ENCODE measurements at places on chromosomes 5 and 9.
A peak's percentile ranks its signal among the peaks of the same experiment; 100 is the strongest.

DNA sequence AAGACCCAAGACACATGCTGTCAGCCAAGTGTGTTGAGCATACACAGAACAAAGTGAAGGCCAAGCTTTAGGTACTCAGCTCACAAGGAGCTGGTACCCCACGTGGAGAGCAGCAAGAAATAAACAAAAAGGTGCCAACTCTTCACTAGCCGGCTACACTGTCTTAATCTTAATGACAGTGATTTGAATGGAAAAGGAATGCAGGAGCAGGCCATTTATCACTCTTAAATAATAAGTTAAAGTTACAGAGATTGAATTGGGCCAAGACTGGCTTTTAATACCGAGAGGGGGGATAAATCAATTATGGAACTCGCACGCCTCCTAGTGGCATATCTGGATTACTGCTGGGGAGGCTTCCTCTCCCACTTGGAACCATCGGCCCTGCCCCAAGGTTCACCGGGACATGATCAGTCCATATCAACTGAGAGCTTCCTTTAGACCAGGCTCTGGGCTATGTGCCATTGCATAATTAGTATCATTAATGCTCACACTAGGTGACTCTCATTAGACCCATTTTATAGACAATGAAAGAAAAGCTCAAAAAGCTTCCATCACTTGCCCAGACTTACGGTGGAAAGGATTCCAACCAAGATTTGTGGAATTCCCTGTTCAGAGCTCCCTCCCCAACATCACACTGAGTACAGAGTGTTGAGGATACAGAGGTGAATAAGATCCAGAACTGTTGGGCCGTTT is 94.0 kb downstream of the ACTL7B start:
- peak; percentile 17 for DNase-seq

DNA sequence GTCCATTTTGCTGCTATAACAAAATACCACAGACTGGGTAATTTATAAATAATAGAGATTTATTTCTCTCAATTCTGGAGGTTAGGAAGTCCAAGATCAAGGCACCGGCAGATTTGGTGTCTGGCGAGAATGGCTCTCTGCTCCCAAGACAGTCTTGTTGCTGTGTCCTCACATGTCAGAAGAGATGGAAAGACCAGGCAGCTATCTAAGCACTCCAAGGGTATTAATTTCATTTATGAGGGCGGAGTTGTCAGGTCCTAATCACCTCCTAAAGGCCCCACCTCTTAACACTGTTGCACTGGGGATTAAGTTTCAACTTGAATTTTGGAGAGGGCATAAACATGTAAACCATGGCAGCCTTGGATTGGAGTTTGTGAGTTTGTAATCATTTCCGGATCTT is 30.3 kb downstream of the ADCY2 start:
- no peak for DNase-seq

GRCh38 chr9:13705918-13706317 is 426.4 kb upstream of the MPDZ start:
- no peak for DNase-seq

DNA sequence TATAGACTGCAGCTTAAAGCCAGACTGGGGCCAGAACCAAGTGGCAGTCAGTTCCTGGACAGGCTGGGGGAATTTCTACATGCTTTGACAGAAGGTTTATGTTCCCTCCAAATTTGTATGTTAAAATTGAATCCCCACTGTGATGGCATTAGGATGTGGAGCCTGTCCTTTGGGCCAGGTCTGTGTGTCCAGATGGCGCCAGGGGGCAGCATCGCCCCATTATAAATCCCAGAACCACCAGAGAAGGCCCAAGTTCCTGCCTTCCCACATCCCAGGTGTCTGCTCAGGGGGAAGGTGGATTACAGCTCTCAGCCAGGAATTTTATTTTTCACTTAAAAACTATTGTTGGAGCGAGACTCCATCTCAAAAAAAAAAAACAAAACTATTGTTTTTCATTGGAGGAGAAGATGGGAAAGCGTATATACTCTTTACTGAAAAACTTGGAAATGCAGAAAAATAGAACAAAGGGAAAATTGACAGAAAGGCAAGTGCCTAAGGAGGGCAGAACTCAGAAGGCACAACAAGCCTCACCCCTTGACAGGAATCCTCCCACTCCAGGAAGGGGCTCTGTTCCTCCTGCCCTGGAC is 5.0 kb downstream of the IL3 start:
- peak; percentile 38 for DNase-seq

DNA sequence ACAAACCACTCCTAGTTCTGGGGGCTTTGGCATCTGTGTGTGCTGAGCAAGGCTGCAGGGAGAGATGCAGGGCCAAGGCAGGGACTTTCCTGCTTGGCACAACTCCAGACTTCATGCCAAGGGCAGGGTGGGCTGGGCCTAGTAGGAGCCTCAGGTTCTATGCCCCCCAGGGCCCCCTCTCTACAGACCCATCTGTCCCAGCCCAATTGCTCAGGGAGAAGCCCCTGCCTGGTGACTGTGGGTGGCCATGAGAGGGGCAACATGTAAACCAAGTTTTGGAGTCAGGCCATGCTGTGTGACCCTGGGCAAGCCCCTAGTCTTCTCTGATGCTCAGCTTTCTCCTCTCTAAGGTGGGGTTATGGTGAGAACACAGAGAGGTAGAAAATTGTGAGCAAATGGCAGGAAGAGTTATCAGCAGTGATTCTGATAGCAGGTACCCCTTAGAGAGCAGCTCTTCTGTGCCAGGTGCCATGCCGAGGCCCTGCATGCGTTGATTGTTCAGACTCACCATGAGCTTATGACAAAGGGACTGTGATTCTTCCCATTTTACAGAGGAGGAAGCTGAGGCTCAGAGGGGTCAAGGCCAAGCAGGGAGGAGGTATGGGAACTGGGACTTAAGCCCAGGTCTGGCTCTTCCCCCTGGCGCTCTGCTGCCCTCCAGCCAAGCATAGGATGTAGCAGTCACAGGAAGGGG is 5.2 kb downstream of the OLFML2A start:
- DNase-seq = no peak
